Stimulated activated CD4-positive, alpha-beta T cell treated with anti-CD3 and anti-CD28 coated beads, Interleukin-12 subunit alpha, Interleukin-12 subunit beta, amount 100 ng/mL, for 48 hours (primary cell): ENCODE measurements at places on chromosomes 5 and 9.

DNA sequence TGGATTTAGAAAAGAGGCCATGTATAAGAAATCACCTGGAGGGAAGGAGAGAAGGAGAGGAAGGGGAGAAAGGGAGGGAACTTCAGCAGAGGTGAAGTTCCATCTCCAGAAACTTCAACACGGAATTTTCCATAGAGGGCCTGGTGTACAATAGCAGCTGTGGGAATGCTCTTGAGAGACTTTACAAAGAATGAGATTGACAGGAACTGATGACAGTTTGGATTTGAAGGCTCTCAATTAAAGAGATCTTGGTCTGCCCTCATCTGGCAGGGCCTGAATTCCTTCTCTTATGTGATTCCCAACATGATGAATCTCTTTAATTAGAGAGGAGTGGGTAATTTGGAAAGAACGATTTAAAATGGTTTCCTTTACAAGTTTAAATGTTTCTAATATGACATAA lies 143.5 kb downstream of the MLLT3 start:
- DNase-seq = no peak

- DNase-seq = no peak
Observed at GRCh38 chr5:31750215-31750614, 111.3 kb downstream of the PDZD2 start.

- DNase-seq = no peak
Observed at GRCh38 chr9:2039294-2040180, 24.4 kb downstream of the SMARCA2 start.

GRCh38 chr5:75460532-75460931 lies 50.9 kb downstream of the CERT1 start:
- no peak for DNase-seq

DNA sequence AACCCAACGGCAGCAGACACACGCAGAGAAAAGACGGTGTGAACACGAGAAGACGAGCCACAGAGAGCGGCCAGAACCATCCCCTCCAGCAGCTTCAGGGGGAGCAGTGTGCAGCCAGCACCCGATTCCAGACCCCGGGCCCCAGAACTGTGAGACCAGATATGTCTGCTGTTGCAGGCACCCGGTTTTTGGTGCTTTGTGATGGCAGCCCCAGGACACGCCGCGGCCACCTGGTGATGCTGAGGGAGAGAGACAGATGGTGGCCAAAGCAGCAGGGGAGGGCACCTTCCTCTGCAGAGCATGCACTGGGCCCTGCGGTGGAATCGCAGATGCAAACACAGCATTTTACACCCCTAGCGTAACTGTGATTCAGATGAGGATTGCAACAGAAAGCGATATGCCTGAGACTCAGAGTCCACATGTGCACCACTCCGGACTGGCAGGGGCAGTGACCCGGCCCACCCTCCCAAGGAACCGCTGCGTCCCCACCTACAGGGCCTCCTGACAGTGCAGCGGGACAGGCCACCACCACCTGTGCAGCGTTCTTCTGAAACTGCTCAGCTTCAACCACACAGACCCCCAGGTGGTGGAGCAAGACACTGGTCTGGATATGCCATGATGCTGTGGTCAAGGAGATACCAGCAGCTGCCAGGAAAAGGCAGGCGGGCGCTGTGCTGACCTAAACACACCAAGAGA lies 24.0 kb downstream of the ZDHHC11B start:
- DNase-seq = no peak

GRCh38 chr9:120755044-120755443 lies 38.2 kb downstream of the FBXW2 start:
- no peak for DNase-seq

DNA sequence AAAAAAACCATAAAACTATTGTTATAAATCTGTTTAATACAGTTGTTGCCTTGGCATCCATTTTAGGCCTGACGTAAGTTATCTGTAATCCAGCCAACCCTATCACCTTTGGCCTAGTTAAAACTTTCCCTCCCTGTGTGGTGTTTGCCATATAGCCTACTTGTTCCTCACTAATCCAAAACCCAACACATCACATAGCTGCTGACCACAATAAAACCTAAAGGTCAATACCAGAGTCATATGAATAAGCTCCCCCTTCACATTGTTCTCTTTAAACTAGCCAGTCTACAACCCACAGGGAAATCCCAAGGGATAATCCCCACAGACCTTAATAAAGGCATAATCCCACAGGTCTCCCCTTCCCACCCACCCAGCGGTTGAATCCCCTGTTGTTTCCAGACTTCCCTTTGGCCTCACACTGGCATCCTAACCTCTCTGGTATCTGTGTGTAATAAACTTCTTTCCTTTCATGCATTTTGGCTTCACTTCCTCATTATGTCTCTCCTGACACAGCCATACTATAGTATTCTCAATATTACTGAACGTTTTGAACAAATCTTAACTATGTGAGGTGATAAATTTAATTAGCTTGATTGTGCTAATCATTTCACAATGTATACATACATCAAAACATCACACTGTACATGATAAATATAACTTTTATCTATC lies 50.8 kb downstream of the DTWD2 start:
- no peak for DNase-seq

GRCh38 chr5:91403438-91403837 lies 20.3 kb upstream of the ARRDC3 start:
- DNase-seq = no peak

DNA sequence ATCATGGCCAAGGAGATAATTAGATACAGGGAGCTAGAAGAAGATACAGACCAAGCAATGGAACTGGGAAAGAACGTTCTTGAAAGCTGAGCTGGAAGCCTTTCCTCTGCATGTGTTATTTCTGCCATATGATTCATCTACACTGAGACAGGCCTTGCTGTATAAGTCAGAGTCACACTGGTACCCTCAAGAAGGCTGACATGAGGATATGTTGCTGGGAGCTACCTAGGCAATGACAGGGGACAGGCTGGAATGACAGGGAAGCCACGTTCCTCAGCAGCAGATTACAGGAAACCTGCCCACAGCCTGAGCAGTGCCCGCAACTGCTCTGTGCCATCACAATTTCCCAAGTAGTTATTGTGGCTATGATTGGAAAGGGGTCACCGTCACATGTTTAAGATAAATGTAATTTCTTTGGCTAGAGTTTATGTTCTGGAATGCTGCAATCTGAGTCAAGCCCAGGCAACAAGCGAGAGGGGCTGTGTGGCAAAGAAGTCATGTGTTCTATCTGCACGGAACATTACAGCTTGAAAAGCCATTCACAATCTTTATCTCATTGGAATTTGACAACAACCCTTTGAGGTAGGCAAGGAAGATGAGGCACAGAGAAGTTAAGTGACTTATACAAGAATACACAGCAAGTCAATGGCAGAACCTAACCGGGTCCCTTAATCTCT lies 108.2 kb downstream of the TTLL11 start:
- DNase-seq = no peak
